CD14-positive monocyte (primary cell): ENCODE measurements at places on chromosomes 1 and 21.

DNA sequence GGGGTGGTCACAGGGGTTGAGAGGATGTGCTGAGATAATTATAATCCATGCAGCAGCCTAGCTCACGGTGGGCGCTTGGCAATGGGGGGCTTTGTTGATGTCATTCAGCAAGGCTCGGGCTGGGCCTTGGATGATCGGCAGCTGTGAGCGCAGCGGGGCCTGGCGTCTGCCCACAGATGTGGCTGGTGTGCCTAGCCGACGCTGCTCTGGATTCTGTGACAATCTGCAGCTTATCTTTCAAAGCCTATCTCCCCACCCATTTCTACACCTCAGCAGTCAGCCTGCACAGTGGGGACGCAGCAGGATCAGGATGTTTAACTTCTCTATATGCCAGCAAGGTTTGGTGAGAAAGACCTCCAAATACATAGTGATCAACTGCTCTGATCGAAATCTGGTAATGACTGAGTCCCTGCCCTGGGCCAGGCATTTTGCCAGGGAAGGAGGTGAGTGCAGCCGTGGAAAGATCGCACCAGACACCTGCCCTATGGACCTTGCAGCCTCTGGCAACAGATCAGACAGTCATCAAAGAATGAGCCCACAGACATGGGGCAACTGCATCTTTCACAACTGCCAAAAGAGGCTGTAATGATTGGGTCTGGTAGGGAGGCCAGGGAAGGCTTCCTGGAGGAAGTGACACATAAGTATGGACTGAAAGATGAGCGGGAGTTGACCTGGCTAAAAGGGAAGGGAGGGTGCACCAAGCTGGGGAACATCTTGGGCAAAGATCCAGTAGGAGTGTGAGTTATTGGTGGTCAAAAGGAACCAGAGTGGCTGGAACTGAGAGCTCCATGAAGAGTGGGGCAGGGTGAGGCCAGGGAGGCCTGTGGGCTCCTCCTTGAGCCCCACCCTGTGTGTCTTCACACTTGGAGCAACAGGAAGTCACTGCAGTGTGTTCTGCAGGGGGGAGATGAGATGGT is 35.3 kb downstream of the EPHB2 start:
- no peak overlapping the region for H3K4me3 ChIP-seq
- no peaks in the 10 kb centered on the region for H3K36me3 ChIP-seq
- peaks cover 46% of the 10 kb centered on the region for H3K4me1 ChIP-seq

DNA sequence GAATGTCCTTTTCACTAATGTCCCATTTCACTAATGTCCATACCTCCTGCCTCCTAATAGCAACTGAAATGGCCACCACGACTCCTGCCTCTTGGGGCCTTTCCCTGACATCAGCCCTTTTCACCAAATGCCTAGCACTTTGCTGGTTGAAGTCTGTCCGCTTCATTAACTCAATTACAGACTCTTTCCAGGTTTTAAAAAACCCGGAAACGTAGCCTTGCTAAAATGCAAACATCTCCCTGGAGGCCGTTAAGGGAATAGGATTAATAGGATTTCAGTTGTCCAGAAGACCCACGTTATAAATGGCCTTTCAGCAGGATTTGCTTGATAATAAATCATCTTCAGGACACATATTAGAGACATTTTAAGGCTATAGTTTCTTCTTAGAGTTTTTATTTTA is 25.7 kb upstream of the ERO1B start:
- H3K4me3 ChIP-seq = no peak overlapping the region
- no peak overlapping the region for H3K27ac ChIP-seq
- no peaks in the 10 kb centered on the region for H3K4me1 ChIP-seq
- H3K36me3 ChIP-seq = no peaks in the 10 kb centered on the region
- DNase-seq = no peak

GRCh38 chr1:164693564-164694359 is 134.8 kb downstream of the PBX1 start:
- H3K27me3 ChIP-seq = peaks cover 9% of the 10 kb centered on the region
- H3K4me3 ChIP-seq = no peak overlapping the region
- DNase-seq = no peak
- no peaks in the 10 kb centered on the region for H3K36me3 ChIP-seq
- H3K4me1 ChIP-seq = peaks cover 14% of the 10 kb centered on the region

GRCh38 chr1:211813590-211813989 is 17.0 kb downstream of the LPGAT1 start:
- peaks cover 64% of the 10 kb centered on the region for H3K36me3 ChIP-seq
- no peaks in the 10 kb centered on the region for H3K27me3 ChIP-seq
- no peak overlapping the region for H3K4me3 ChIP-seq

- H3K4me1 ChIP-seq = peaks cover 7% of the 10 kb centered on the region
- H3K4me3 ChIP-seq = no peak overlapping the region
- H3K27ac ChIP-seq = no peak overlapping the region
- peaks cover 43% of the 10 kb centered on the region for H3K27me3 ChIP-seq
Measured at GRCh38 chr1:147539122-147539575, 2.2 kb upstream of the BCL9 start.
